ENCODE measurements at places on chromosomes 3 and 15.

- no peak for DNase-seq
Measured at GRCh38 chr3:12671120-12671450, 7.2 kb upstream of the RAF1 start.

GRCh38 chr15:83105440-83105839 lies 2.0 kb upstream of the TM6SF1 start:
- DNase-seq: no peak

- DNase-seq: no peak
Measured at GRCh38 chr3:34033839-34034238, 235.4 kb downstream of the PDCD6IP start.

DNA sequence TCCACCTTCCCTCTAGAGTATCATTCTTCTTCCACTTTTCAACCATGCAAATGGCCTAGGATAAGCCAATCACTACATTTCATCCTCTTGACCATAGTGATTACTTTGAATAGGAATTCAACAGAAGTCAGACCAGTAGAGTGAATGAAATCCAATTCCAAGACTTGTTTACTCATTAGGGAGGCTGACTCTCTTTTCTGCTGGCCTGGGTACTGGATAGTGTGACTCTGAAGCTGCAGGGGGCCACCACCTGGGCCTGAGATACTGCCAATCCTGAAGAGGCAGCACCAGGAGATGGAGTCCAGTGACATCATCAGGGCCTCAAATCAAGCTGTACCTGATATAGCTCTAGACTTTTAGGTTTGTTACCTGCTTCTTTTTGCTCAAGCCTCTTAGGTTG lies 7.0 kb upstream of the FSTL1 start:
- no peak for DNase-seq

DNA sequence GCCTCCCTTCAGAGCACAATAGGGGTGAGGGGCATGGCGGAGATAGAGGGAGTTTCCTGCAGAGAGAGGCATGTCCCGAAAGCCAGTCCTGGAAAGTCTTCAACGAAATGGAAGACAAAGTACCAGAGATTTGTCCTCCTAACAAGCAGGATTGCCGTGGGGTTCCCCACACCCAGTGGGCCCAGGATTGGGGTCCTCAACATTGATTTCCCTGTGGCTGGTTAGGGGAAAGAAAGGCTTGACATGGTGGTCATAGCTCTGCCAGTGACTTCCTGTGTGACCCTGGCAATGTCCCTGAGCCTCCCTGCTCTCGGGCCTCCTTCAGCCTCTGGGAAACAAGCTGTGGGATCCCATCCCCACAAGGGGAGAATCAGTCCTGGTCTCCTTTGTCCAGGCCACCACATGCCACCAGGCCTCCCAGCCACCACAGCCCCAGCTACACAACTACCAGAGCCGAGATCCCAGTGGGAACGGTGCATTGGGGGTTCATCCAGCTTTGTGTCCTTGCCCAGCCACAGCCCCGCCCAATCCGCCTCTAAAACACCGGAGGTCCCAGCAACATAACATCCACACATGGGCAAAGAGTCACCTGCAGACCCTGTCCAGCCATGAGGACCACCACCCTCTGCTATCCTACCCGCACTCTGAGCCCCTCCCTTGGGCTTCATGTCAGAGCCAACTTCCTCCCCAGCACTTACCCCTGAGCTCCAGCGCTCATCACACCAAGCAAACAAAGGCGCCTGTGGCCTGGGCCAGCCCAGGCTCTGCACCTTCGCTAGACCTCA lies 63.0 kb downstream of the ADAMTS17 start:
- DNase-seq: no peak

- no peak for DNase-seq
Measured at GRCh38 chr3:102827386-102827785, 392.6 kb downstream of the ZPLD1 start.

- DNase-seq: no peak
Measured at GRCh38 chr3:9914011-9914410, 2.9 kb upstream of the IL17RC start.

DNA sequence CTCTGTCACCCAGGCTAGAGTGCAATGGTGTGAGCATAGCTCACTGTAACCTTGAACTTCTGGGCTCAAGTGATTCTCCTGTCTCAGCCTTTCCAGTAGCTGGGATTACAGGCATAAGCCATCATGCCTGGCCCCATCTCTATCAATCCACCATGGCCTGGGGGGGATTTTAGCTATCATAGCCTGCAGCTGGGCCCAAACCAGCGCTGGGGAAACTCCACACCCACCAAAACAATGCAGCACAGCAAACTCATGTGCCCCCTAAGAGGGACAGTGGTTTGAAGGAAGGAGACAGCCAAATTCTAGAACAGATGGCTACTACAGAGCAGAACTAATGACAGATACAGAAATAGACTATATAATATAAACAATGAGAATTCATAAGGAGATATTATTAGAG lies 13.8 kb upstream of the NSMCE3 start:
- DNase-seq: no peak

DNA sequence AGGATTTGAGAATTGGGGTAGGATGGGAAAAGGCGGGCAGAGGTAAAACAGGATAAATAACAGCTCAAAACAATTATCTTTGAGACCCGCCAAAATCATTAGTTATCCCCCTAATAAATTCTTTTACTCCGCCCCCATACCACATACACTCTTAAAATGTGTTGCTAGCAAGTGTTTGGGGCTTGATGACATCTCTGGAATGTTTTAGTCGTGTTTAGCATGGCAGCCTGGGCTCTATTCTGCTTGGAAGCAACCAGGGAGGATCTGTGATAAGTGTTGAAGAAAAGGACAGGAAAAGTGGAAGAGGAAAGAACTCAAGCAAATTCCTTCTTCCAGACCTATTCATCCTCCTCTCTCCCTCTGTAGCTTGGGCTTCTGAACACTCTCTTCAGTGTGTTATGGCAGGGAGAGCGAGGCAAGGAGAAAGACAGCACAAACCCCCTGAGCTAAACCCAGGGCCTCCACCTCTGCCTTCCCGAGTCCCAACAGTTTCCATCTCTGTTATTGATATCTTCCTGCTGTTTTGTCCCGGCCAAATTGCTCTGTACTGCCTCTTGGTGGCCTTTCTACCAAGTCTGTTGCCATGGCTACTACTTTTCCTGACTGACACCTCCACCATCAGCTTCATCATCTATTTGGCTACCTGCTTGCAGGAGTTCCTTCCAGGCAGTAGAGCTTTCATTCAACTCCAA lies 135.8 kb downstream of the RPL22L1 start:
- no peak for DNase-seq

DNA sequence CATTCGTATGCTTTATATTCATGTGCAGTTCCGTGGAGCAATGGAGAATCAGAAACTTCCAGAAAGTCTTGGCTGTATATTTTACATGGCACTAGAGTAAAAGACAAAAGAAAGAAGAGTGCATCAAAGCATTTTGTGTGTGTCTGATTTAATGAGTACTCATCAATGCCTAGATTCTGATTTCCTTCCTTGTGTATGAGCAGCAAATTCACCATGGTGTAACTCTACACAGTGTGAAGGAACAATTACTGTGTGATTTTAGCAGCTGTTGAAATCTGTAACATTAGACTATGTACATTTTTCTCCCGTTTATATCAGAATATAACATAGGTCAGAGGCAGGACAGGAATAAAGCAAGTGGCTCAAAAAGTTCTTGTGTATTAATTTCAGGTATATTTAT lies 102.0 kb upstream of the TSC22D2 start:
- DNase-seq: no peak

DNA sequence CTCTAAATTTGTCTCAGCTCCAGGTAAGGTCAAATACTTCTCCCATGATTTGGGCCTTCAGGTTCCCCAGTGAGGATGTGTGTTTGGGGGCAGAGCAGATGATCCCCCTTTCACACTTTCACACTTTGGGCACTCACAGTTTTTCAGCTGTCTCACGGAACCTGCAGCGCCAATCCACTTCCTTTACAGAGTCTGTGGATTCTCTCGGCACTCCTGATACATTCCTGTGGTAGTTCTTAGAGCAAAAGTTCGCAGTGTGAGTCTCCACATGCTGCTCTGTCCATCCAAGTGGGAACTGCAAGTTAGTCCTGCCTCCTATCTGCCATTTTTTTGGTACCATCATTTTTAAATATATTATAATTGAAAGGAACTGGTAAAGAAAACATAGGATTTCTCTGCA lies 20.2 kb upstream of the CPOX start:
- DNase-seq: no peak

GRCh38 chr15:72890043-72890442 lies 106.5 kb upstream of the ADPGK start:
- no peak for DNase-seq

- DNase-seq: no peak
Measured at GRCh38 chr15:37142371-37142770, 42.0 kb upstream of the MEIS2 start.

GRCh38 chr3:112847692-112848091 lies 1.0 kb upstream of the CD200R1L start:
- DNase-seq: no peak

GRCh38 chr3:193231201-193231600 lies 9.8 kb upstream of the PLAAT1 start:
- no peak for DNase-seq

GRCh38 chr15:62482785-62483429 lies 317.8 kb upstream of the C2CD4B start:
- no peak for DNase-seq

DNA sequence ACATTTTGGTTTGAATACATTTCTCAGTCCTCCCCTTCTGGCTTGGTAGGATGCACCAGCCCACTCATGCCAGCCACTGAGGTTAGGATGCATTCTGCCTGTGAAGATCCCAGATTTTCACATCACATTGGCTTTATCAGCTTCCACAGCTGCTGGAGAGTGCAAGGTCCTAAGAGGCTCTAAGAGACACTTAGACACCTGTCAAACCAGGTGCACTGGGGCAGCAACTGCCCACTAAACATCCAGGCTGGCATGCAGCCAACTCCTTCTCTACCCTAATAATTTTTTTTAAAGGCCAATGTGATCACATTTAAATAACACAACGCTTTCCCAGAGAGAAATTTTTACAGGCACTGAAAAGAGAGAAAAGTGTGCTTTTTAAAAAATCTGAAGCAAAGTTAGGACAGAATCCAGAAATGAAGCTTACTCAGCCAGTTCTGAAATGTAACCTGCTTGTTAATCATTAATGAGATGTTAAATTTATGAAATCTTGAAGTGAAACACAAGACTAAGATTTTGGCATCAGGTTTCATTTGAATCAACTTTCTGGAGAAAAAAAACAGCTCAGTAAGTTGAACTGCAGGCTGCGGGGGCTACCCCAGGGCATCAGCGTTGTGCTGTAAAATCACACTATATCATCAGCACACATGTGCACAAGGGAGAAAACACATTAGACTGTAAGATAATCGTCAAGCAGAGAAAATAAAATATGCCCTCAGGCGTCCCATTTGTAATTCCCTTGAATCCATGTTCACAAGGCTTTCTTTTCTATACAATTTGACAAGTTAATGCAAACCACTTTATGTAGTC lies 312.9 kb downstream of the ZBBX start:
- no peak for DNase-seq

DNA sequence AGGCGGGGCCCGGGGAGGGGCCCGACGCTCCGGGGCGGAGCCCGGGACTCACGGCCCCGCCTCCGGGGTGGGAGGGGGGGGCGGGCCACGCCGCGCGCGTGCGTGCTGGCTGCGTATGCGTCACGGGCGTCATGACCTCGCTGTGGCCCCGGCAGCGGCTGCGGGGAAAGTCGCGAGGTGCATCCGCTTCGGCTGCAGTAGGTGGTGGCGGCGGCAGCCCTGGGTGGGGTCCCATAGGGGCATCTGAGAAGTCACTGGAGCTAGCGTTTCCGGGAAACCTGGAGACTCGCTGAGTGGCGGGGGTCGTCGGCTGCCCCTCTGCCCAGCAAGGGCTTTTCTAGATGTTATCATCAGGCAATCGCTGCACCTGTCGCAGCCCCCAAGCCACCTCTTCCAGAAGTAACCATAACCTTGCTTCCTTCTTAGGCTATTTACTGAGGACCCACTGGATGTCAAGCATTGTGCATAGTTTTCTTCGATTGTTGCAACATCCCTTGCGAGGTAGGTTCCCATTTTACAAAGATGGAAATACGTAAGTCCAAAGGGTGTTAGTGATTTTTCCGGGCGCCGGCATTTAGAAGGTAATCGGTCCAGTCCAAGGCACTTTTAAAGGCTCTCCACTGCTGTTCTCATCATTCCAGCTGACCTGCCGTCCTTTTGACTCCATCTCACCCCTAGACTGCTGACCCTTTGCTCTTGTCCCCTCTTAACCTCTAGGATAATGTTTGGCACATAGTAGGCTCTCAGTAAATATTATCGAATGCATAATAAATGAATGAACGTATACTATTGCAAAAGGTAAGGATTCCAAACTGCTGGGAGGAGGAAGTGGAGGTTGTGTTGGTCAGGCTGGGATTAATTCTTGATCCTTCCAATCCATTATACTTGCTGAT lies at the start of gene GDPGP1:
GDPGP1 (plus strand) TSS at position 114 of the 893 bp plus-strand sequence. CDS start 6,700 bp downstream, outside the sequence.
- DNase-seq: no peak

Measured in GOT3 (cell line).